ENCODE measurements at places on chromosomes 13 and 19.

DNA sequence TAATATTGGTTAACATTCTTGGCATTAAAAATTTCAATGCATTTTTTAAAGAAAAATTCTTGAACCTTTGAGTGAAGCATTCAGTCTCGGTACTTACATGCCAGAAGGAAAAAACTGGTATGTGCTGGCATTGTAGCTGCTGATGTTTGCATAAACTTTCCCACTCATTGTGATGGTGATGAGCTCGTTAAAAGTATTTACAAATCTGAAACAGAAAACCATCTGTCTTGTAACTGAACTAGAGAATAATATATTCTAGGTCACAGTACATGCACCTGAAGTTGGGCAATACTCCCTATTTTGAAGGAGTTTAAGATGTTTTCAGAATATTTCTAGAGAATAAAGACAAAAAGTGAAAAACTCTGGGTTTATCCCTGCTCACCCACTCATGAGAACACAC is 64.1 kb downstream of the SLC15A1 start:
- no peak for DNase-seq

- DNase-seq, result no peak
These were observed 44.4 kb downstream of the GPC6 start for GRCh38 chr13:93270769-93271742.

DNA sequence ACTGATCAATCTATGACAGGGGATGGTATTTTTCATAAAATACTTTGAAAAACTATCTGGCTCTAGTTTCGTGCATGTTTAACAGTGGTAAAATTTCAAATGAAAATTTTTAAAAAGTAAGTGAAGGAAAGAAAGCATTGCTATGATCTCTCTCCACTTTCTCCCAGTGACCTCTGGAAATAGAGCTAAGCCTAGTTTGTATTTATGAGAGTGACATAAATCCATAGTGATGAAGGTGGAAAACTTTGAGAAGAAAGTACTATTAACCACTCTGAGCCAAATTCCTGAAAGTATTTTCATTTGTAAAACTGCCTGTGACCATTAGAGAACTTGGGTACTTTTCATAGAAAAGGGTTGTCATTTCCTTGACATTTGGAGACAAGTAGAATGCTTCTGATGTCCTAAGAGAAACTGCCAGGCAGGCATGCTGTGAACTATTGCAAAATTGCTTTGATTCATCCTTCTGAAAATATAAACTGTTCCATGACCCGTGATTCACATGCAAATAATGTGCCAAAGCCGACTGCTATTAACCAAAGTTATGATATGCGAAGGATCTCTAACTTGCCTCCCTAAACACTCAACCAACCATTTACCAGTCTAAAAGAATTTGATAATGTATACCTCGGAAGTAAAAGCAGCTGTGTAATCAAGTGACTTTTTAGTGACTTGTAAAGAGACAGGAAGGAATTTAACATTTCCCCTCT is 133.2 kb downstream of the VWA8 start:
- DNase-seq, result no peak

DNA sequence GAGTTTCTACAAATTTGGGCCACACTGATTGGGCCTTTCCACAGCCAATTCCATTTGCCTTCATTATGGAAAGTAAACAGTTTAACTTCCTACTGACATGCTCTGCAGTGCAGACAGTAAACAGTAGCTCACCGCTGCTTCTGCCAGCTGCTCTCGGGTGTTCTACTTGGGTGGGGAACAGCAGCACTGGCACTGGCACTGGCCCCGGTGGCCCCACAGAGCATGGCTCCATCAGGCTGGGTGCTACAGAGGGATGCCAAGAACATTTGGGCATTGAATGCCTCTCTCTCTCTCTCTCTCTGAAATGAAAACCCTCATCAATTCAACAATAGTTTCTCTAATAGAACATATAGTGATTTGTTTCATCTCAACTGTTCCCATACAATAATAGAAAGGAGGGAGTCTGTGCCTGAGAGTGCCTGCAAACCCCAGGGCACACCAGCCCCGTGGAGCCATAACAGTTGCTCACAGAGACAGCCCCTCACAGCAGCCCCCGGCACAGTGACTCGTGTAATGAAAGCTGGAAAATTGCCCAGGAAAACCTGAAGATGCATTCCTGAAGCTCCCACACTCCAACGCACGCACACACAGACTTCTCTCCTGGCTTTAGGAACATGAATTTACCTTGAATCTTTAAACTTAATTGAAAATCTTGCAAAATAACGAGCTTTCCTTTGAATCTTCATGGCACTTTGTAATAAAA is 38.2 kb upstream of the GJB6 start:
- DNase-seq, result no peak

DNA sequence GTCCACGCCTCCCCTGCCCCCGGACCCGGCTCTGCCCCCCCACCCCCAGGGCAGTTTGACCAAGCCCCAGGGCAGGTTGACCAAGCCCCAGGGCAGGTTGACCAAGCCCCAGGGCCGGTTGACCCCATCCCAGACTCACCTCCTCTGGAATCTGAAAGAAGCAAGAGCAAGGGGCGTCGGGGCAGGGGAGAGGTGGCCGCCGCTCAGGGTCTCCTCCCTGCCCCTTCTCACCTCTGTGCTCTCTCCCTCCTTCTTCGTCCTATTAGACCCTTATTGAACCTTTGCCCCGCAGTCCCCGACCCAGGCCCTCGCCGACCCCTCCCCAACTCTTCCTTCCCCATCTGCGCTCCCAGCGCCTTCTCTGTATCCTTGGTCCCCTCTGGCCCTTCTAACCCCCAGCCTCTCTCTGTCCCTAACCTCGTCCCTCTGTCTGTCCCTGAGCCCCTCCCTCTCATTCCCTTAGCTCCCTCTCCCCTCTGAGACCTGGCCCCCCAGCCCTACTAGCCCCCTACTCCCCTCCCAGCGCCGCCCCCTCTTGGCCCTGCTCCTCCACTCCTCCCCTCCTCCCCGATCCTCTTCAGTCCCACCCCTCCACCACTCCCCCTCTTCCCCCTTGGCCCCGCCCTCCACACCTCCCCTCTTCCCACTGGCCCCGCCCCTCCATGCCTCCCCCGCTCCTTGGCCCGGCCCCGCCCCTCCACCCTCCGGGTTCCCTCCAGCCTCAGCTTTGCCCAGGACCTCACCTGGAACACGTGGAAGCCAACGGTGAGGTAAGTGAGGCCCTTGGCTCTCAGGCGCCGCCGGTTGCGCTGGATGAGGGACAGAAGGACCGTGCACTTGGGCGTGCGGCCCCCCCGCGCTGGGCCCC is 7.6 kb downstream of the CAPN12 start:
- no peak for DNase-seq

- no peak for DNase-seq
These were observed 5.0 kb downstream of the CBLC start for GRCh38 chr19:44782729-44783128.

- no peak for DNase-seq
These were observed 410.2 kb downstream of the TBC1D4 start for GRCh38 chr13:75071796-75072195.

- no peak for DNase-seq
These were observed 520.1 kb upstream of the PCDH20 start for GRCh38 chr13:61935710-61936109.

GRCh38 chr13:98706446-98707110 is 45.9 kb downstream of the SLC15A1 start:
- no peak for DNase-seq

- DNase-seq, result no peak
These were observed 1.8 kb upstream of the IFI30 start for GRCh38 chr19:18171605-18172327.

- DNase-seq, result no peak
These were observed 21.9 kb upstream of the EVI5L start for GRCh38 chr19:7808108-7808507.

GRCh38 chr19:34148658-34149185 is 23.6 kb upstream of the LSM14A start:
- no peak for DNase-seq

- no peak for DNase-seq
These were observed 1261.9 kb downstream of the PCDH17 start for GRCh38 chr13:58893396-58893795.

DNA sequence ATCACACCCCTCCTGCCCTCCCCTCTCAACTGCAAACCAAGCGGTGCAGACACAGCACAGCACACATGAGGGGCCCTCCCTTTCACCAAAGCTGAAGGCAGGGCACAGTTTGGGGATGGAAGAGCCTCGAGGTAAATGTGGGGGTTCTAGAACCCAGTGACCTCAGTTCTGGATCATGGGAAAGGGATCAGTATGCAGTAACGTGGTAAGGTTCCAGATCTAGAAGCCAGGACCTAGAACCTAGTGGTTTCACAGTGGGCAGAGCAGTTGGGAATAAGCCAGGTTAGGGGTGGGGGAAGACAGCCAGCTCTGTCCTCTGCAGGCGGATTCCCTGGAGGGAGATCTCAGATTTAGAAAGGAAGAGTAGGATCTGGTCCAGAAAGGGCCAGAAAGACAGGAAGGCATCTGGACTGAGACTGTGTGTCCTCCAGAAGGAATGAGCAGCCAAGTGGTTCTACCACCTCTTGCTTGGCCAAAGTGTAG is 3.1 kb downstream of the FTL start:
- no peak for DNase-seq

- DNase-seq, result no peak
These were observed 667 bp downstream of the ZNF878 start for GRCh38 chr19:12052091-12052496.

DNA sequence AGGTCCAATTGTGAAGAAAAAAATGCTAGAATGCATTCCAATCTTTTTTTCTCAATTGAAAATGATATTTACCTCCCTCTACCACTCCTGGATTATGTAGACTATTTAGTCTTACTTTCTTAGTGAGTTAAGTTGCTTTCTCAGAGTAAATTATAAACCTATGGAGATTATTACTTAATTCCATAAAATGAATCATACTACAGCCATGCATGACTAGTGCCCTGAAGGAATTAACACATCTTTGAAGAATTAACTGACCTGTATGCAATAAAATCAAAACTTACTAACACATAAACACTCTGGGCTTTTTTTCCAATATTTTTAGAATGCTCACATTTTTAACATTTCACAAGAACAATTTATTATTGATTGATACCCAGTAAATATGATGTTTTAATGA is 379.4 kb upstream of the DACH1 start:
- DNase-seq, result no peak

DNA sequence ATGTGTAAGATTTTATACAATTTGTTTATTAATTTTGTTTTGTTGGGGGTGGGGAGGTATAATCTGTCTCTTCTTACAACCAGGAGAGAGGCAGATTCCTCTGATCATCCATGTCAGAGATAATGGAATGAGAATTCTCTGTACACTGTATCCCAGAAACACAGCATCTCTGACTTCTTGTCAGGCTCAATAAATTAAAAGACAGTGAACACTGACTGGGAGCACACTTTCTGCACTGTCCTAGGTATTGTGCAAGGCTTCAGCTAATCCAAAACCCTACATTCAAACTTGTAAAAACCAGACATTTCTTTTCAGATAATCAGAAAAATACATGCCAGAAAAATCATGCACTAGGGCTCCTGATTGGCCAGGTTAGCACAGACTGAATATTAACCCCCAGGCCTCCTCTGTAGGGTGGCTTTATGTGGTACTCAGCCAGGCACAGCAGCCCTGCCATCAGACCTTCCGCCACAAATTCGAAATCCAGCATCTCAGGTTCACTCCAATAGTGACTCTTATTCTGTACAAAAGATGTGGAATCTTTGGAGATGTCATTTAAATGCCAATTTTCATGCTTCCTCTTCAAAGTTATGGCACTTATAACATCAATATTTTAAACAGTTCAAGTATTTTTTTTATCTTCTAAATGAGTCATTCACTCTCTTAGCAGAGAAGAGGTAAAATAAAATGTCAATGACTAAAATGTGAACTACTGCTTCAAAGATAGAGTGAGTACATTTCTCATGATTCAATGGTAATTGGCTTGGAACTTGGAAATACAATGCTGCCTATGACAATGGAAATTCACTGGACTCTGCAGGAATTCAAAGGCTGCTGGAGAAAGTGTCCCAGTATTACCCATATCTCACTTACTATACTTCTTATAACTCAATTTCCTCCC is 211.5 kb downstream of the KLF12 start:
- no peak for DNase-seq

DNA sequence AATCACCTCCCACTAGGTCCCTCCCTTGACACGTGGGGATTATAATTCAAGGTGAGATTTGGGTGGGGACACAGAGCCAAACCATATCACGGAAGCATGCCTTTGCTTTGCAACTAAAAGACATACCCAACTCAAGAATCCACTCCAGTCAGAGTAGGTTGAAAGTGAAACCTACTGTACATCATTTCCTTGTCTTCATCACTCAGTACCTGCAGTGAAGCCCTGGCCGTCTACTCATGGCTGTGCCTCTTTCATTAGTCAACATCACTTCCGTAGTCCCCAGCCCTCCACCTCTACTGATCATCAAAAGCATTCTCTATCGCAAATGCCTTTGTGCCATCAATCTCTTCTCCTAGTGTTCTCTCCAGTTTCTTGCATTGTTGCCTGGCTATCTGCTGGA is 343.1 kb upstream of the ARGLU1 start:
- DNase-seq, result no peak

- DNase-seq, result peak; percentile 58
These were observed 3.4 kb downstream of the BBC3 start for GRCh38 chr19:47227352-47228167.

GRCh38 chr19:34172661-34173192 is 423 bp downstream of the LSM14A start:
- no peak for DNase-seq

DNA sequence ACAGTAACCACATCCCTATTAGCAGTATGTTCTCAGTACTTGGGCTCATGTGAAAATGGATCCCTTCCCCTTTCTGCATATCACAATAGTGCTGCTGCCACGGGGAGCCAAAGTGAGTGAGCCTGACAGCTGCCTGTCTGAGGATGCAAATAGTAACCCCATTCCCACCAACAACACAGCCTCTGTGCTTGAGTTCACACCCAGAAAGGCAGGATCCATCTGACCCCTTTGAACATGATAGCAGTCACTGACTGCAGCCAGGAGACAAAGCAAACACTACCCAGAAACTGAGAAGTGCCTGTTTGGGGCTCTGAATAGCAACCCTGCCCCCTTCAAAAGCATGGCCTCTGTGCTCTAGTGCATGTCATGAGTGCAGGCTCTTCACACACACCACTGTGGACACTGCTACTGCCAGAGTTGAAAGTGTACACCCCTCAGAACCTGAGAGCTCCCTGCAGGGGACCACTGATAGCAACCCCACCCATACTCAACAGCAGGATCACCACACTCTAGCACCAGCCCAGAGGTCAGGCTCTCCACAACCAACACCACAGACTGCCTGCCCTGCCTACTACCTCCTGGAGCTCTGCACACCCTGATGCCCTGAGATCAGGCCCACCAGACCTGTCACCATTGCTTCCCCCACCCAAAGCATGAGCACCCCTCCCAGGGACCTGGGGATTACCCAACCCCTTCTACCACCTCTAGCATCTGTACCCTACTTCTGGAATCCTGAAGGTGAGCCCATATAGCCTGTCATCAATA is 1563.5 kb upstream of the PRR20A start:
- DNase-seq, result no peak

Data from omental fat pad (tissue), 4 donors.